ENCODE measurements at places on chromosomes 4 and X. TPM values are rescaled to one million over a fixed set of nuclear protein-coding genes. Genes with fewer than 3 reads are reported as not detected.
A peak's percentile ranks its signal among the peaks of the same experiment; 100 is the strongest.

- DNase-seq: no peak
These were observed 219.4 kb downstream of the SLC4A4 start for GRCh38 chr4:71558248-71558647.

DNA sequence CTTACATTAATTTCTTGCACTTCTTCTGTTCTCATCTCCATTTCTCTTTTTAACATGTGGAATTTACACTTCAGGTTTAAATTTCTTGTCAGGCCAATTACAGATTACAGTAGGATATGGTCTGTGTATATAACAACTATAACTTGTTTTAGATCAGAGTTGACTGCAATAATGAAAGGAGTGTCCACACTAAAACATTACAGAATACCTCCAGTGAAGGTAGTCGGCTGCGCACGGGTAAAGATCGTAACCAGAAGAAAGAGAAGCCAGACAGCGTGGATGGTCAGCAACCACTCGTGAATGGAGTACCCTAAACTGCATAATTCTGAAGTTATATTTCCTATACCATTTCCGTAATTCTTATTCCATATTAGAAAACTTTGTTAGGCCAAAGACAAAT lies 32.6 kb upstream of the FMR1NB start:
- DNase-seq: no peak

GRCh38 chr4:20268028-20268427 lies 16.3 kb downstream of the SLIT2 start:
- DNase-seq: no peak

DNA sequence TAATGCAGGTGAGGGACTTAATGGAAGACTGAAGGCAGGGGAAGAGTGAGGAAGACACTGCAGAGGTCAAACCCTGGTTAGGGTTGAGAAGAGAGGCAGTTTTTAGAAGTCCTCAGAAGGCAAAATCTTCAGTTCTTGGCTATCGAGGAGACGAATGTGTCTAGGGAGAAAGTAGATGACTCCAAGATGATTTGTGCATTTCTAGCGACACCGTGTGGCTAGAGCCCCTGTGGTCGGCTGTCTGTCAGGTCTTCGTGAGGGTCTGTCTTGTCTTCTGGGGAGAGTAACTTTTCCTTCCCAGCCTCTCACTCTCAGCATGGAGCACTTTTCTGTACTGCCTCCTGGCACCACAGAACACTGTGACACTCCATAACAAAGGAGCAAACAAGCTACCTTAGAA lies 458.1 kb downstream of the STIM2 start:
- peak; percentile 22 for DNase-seq

DNA sequence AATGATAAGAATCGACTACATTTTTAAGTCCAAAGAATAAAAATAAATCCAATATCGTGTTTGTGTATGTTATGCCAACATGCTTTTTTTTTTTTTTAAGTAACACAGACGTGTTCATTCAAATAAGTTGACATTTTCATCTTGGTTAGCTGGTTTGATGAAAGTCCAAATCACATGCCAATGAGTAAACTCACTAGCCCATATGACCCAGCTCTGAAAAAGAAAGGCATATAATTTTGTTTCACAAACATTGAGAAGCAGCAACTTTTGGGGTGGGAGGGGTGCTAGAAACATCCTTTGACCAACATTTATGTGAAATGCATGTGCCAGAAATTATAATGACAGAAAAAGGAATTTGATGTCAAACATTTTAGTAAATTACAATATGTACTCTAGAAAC lies 61.6 kb upstream of the SPP1 start:
- peak; percentile 71 for DNase-seq

GRCh38 chr4:186724864-186725468 lies 1.3 kb upstream of the FAT1 start:
- peak; percentile 41 for DNase-seq

GRCh38 chr4:626201-627091 lies 1.1 kb downstream of the PDE6B start:
- DNase-seq: no peak

DNA sequence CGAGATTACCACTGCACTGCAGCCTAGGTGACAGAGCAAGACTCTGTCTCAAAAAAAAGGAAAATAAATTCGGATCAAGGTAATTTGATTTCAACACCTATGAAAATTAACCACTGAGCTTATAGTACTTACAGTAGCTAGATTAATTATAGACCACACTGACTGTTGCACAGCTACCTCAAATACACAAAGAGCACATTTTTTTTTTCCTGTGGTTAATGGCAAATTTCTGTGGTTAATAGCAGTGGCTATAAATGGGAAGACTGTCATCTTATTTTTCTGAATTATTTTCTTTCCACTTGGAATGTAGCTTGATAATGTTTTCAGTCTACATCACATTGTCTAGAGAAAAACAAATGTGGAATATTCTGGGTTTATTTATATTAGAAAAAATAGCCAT lies 1661.6 kb upstream of the PCDH7 start:
- no peak for DNase-seq

DNA sequence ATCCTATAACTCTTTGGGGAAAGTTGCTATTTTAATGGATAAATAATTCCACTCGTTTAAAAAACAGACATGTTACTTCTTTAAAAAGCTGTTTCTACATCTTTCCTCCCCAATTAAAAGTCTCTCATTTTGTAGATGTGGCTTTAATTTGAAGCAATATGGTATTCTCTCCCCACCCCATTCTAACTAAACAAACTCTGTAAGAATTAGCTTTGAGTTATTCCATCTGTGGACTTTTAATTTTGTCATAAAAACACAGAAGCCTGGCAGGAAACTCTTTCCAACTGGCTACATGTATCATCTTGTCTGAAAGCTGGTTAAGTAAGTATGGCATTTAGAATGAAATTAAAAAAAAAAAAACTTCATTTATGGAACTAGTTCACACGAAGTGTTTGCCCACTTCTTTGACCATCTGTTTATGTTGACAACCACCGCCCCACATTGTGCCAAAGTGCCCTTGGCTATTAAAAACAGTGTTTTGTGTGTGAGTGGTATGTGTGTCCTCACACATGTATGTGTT lies 140.3 kb downstream of the NAA11 start:
- no peak for DNase-seq

GRCh38 chr4:100605144-100605543 lies 87.3 kb upstream of the EMCN start:
- DNase-seq: no peak

DNA sequence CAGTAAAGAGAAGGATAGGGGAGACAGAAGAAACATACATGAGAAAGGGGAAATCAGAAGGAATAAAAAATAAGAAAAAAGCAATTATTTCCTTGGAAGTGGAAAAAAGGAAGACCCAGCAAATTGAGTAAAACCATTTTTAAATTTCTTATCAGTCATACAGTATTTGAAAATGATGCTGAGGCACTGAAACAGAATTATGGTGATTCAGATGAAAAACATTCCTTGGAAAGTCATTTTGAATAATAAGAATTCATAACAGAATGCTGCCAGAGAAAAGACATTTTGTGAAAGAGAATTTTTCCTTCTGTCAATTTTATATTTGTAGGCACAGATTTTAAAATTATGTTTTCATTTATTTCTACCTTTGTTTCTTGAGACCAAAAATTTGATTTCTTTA lies 895.5 kb upstream of the EPHA5 start:
- DNase-seq: no peak

DNA sequence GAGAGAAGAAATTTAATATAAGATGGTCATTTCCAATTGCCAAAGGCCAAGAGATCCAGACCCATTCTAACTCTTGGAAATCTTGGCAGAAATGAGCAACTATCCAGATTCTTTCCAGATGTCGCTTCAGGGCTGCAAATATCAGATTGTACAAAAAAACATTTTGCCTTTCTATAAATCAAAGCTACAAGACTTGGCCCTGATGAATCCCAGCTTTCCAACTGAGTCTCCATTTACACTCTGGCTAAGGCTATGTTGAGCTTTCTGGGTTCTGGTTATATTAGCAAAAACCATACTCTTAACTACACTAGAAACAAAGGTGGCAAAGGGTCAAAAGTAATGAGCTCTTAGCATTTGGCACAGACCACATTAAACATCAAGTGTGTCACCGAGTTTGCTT lies 345.8 kb downstream of the OPHN1 start:
- DNase-seq: no peak

DNA sequence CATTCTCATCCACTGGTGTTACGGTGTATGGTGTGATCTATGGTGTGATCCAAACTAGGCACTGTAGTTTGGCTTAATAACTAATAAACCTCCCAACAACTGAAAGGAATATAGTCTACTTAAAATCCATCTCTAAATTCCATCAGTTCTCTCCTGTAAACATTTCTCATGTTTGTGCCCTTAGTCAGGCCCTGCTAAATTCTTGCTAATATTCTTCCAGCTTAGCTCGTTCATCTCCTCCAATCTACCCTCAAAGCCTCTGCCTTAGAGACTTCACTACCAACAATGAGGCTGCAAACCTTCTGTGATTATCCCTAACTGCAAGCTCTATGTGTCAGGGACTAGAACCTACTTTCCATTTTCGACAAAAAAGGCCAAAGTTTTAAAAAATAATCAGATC lies 28.1 kb downstream of the ZAR1 start:
- DNase-seq: no peak

- peak; percentile 12 for DNase-seq
These were observed 42.3 kb upstream of the SRD5A3 start for GRCh38 chr4:55303760-55304165.

Gene GPC4
- 80.6 TPM for total RNA-seq

Gene SPANXB1
- not detected for total RNA-seq

Gene ASB5
- 0.50 TPM for total RNA-seq

Gene UCP1
- total RNA-seq: not detected

Gene RIPPLY1
- not detected for total RNA-seq

Gene ACE2
- 3.0 TPM for total RNA-seq

Gene TEX11
- total RNA-seq: 0.05 TPM

Gene SORBS2
- 45.1 TPM for total RNA-seq

Gene ABLIM2
- 1.2 TPM for total RNA-seq
